ENCODE measurements at places on chromosomes 7 and 10.

GRCh38 chr7:49894543-49894942 is 121.1 kb downstream of the VWC2 start:
- DNase-seq: no peak

- DNase-seq: no peak
Measured at GRCh38 chr7:141872931-141873330, 31.6 kb upstream of the PRSS37 start.

- no peak for DNase-seq
Measured at GRCh38 chr10:71531485-71532446, 135.0 kb downstream of the CDH23 start.

GRCh38 chr10:3702056-3702546 is 82.9 kb downstream of the KLF6 start:
- no peak for DNase-seq

DNA sequence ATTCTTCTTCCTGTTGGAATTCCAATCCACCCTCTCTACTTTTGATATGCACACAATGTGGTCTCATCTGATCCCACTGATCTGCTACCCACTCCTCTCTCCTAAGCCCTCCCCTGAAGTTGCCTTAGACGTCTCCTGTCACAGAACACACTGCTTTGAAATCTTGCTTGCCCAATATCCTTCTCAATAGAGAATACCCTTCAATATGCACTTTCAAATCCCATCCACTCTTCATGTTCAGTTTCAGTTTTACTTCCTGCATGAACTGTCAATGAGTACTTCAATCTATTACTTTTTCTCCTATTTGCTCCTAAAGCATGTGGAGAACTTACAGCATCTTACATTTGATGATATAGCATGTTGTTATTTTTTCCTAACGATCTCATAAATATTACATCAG is 93.5 kb downstream of the UPF2 start:
- DNase-seq: no peak
